ENCODE measurements at places on chromosomes 7 and 10.

GRCh38 chr10:8275911-8276310 is 221.4 kb downstream of the GATA3 start:
- DNase-seq = no peak

DNA sequence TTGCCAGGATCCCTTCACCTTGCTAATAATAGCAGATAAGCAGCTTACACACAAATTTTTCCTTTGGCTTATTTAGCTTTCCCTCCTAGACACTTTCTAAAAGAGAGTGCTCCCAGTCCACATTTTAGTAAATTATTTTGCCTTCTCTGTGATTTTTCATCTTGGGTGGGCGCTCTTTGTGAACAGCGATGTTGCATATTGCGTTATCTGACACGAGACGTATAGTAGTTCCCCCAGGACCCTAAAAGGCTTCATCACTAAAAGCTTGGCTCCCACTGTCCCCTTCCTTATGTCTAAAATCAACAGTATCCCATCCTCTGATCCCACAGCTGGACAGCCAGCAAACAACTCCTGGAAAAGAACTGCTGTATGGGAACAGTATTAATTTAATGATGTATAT is 232.9 kb downstream of the DYNC1I1 start:
- DNase-seq = no peak

GRCh38 chr10:70600512-70601395 is 1.8 kb downstream of the PRF1 start:
- DNase-seq = no peak

DNA sequence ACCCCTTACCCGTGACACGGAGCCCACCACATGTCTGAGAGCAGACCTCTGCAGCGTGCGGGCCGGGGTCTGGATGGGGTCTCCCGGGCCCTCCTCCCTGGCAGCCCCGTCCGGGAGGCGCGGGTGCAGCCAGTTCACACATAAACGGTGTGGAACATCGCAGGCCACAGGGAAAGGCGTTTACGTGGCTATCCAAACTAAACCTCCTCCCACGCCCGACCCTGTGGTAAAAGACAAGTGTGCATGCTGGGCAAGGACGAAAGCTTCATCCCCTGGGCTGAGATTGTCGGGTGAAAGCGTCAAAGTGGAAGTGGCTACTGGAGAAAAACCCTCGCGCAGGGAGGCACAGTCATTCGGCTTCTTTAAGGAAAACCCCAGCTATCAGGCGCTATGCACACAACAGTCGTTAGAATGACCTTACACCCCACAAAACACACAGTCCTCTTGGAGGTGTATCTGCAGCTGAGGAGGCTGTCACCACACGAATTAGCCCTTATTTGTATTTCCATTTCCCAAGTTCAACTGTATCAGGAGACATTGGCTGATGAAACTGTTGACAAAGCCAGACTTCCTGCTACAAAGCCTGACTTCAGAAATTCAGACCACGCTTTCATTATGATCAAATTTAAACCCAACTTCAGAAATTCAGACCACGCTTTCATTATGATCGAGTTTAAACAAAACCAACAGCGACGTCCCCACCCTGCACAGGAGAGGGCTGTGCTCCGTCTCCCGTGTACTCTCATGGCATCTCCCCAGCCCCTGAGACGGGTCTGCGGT is 15.3 kb downstream of the GPER1 start:
- DNase-seq = peak; percentile 30

- DNase-seq = no peak
These were observed 141.9 kb downstream of the GRM3 start for GRCh38 chr7:86785641-86786040.

- DNase-seq = no peak
These were observed 2.0 kb downstream of the COX19 start for GRCh38 chr7:973312-973711.

DNA sequence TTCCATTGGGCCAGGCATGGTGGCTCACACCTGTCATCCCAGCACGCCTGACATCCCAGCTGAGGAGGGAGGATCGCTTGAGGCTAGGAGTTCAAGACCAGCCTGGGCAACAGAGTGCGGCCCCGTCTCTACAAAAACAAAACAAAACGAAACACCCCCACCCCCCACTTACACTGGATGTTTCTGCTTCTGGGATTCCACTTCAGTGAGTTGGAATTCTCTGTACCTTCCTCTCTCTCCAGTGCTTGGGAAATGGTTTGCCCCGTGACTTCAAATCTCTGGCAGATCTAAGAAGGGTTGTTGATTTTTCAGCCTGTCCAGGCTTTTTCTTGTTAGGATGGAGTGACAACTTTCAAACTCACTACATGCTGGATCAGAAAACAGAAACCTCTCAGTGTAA is 106.9 kb downstream of the ANLN start:
- no peak for DNase-seq

DNA sequence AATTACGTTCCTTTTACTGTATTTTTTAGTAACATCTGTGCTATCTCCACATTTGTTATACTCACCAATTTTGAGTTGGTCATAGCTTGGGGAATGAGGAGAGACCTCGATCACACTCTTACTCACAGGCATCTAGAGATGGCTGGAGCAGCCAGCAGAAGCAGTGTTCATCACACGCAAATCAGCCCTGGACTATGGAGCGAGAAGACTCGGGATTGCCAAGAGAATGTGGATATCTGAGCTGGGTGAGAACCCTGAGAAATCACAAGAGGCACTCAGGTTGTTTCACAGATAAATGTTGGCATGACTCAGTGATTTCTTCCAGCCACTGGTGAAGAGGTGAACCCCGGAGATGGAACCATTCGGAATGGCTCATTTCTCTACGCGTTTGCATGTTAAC is 820.1 kb upstream of the IGFBP3 start:
- DNase-seq = no peak

DNA sequence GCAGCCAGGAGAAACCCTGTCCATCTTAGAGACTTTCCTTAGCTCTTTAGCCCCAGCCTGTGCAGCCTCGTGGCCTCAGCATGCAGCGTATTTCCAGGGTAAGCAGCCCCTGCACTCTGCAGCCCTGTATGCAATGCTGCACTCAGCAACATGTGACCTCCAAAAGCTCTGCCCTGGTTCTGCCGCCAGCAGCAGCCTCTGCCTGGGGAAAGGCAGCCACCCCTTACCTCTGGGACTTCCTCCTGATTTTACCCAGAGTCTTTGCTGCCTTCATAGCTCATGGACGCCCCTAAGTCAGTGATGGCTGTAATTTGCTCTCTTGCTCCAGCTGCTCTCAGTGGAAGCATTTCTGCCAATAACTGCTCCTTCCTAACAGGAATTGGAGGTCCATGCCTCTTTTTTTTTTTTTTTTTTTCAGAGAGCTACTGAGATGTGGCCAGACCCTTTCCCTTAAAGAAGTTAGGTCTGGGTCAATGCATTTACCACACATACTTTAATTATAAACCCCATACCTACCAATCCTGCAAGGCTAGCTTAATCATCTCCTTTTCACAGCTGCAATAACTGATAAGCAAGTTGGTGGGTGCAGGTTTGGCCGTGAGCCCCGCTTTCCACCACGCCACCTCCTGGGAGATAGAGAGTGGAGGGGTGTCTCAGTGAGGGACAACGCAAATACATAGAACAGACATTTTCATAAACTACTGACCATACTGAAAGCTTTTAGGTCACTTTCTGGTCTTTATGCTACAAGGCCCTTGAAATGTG is 71.7 kb downstream of the RAMP3 start:
- DNase-seq = no peak

- no peak for DNase-seq
These were observed 1.8 kb downstream of the CYP3A43 start for GRCh38 chr7:99829524-99830160.

GRCh38 chr10:85596389-85596788 is 770.2 kb downstream of the GRID1 start:
- DNase-seq = no peak

DNA sequence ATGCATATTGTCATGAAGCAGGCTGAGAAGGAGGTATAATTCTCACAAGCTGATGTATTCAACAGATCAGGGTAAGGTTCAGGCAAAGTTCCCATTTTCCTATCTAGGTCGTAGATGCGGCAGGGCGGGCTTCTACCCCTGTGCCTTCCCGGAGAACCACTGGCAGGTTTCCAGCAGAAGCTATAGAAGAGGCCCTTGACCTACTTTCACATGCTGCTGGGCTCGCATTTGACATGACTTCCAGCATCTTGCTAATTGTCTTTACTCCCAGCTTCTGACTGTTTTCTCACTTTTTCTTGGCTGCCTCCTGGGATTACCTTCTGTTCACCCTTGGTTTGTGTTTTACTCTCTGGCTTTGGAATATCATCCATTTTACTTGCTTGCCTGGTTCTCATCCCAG is 32.6 kb upstream of the ORC5 start:
- no peak for DNase-seq

DNA sequence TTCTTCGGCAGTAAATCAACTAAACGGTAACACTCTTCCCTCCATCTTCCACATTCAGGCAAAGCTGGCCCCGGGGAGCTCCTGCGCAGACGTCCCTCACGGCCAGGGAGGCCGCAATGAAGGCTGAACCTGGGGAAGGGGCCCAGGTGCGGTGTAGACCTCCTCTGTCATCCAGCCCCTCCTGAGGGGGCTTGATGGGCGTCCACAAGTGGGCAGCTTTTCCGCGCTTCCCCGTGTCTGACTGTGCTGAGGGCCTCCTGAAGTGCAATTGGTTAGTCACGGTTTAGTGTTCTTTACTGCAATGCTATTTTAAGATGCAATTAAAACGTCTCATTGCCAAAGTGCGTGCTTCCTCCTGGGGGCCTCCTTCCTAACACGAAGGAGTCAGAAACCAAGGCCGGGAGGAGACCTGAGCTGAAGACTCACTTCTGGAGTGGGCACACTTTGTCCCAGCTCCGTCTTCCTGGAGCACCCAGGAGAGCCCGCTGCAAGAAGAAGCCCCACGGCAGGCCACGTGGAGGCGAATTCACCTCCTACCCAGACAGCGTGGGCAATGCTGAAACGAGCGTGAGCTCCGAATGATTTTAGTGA is 173.3 kb downstream of the ELFN1 start:
- DNase-seq = no peak

DNA sequence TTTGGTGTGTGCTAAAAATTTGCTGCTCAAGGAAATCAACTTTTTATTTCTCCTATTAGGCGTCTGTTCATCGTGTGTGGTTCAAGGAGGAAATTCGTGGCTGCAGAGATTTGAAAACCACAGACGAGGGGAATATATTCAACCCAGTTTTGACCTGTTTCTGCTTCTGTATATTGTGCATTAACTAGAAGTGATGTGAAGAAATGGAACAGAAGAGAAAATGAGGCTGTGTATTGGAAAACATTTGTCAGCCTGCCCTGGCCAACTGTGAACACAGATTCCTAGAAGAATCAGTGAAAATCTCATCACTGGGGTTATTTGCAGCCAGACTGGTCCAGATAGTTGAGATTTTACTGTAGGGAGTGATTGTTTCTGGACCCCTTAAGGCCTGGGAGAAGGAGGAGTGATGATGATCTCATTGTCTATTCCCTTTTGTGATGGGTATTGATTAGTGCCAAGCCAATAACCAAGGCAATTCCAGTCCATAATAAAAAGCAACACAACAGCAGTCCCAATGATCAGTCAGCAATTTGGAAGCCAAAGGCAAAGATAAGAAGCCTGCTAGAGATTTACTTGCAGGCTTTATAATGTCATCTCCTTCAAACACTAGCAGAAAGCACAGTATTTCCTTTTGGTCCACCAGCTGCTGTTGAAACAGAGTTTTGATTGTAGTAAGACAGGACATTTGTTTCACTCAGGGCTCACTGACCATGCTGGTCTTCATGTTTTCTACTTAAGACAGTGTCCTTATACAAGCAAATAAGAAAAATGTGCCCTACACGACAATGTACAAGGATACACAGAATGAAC is 339.4 kb downstream of the PRPF18 start:
- no peak for DNase-seq

DNA sequence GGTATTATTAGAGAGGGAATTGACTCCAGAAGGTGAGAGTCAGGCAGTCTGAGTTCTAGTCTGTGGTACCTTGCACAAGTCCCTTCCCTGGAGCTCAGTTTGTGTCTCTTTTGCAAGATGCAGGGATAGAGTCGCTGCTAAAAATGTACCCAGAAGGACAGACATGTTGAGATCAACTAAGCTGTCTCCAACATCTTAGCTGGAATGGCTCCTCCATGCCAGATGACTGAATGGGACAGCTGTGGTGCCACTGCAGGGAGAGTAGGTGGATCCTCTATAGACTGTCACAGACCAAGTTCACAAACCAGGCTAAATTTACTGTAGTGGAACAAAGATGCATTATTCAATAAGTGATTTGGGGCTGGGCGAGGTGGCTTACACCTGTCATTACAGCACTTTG is 120.1 kb downstream of the NEURL1 start:
- DNase-seq = no peak

- no peak for DNase-seq
These were observed 231.6 kb downstream of the TRIL start for GRCh38 chr7:28726555-28726954.

- no peak for DNase-seq
These were observed 8.2 kb downstream of the KCNIP2 start for GRCh38 chr10:101835362-101835761.

DNA sequence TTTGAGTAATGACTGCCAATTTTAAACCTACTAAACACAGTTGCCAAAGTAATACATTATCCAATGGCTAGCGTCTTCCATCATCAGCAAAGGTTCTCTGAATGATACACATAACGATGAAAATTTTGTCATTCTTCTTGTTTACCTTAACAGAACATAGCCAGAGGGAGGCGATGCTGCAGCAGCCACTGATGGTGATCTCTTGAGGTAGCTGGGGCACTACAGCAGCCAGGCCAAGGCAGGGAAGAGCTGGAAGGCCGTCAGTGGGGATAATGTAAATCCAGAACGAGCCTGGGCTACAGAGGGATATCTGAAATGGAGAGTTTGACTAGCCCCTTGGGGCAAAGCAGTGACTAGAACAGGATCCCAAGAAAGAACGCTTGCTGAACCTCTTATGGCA is 38.8 kb downstream of the PRPS1L1 start:
- DNase-seq = no peak

- no peak for DNase-seq
These were observed 37.3 kb downstream of the KIF20B start for GRCh38 chr10:89738551-89739209.
